Femur (tissue), 1 donor: ENCODE measurements at places on chromosomes 1 and 21.

GRCh38 chr1:162689745-162690671 is 57.7 kb downstream of the DDR2 start:
- no peak for DNase-seq

GRCh38 chr1:4317207-4317606 is 337.2 kb upstream of the AJAP1 start:
- DNase-seq, result no peak

GRCh38 chr1:121519042-121519755 is 334.4 kb downstream of the SRGAP2C start:
- peak; percentile 51 for DNase-seq

- DNase-seq, result no peak
These were observed 44.1 kb downstream of the PGBD5 start for GRCh38 chr1:230382001-230382491.

DNA sequence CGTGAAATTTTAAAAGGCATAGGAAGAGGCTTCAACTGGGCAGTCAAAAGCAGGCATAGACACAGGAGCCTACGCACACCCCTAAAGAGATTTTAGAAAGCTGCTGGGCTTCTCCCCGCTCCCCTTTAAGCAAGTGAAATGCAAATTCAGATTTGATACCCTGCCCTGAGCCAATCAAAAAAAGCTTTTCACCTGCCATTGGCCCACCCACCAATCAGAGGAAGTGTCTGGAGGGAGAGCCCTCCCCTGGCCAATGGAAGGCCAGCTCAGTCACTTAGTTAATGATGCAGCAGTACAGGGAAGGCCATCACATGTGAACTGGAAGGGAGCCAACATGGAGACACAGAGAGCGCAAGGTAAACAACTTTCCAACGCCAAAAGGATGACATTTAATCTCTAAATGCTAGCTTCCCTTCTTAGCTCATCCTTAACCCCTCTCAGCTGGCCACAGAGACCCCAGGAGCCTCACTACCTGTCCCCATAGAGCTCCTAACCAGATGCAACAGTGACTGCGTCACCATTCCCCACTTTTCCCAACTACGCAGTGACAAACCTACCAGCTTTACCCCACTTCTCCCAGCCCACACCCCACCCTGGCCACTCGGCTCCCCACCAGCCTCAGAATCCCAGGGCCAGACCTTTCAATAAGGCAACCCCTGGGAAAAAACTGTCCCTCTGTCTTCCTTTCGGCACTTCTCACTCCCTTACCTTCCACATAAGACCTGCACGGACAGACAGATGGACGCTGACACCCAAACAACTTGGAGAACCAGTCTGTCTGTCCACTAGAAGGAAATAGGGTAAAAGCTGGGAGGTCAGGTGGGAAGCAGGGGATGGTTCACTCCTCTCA is 71.0 kb downstream of the CD46 start:
- no peak for DNase-seq

DNA sequence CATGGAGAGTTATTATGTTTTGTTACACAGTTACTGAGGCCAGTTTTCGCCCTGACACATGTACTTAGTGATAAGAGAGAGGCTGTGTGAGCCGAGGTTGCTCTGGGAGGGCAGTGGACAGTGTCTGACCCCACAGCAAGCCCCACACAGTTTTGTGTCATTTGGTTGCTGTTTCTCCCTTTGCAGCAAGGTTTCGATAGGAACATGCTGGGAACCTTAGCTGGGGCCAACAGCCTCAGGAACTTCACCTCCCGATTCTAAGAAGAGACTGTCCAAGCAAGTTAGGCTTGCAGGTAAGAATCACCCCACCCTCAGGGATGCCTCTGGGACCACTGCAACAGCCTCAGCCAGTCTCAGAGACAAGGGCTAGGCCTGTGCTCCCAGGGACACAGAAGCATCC is 45.3 kb downstream of the PKP1 start:
- no peak for DNase-seq

- DNase-seq, result no peak
These were observed 105.1 kb downstream of the ROR1 start for GRCh38 chr1:63878932-63879331.

DNA sequence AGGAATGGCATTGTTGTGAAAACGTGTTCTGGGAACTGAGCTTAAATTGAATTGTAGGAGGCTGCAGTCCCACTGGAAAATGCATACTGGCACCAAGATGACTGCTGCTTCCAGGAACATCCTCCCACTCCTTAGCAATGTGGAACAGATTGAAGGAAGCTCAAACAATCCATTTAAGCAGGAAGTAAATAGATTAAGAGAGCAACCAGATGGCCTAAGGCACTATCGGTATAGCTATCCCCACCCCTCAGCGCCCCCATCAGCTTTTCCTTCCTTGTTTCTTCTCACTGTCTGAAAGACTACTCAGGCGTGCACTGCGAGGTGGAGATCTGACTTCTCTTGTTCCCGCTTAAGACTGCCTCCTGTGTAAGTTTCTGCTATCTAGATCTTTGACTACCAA is 4.0 kb upstream of the IFI16 start:
- peak; percentile 44 for DNase-seq

GRCh38 chr21:18041012-18041411 is 203.6 kb upstream of the CHODL start:
- peak; percentile 26 for DNase-seq

GRCh38 chr1:68470388-68470970 is 20.7 kb upstream of the RPE65 start:
- DNase-seq, result peak; percentile 27
